NCI-H1105 (cell line): ENCODE measurements at places on chromosomes 6 and 20.

- no peak for DNase-seq
These were observed 115.8 kb upstream of the FLRT3 start for GRCh38 chr20:14453259-14453658.

DNA sequence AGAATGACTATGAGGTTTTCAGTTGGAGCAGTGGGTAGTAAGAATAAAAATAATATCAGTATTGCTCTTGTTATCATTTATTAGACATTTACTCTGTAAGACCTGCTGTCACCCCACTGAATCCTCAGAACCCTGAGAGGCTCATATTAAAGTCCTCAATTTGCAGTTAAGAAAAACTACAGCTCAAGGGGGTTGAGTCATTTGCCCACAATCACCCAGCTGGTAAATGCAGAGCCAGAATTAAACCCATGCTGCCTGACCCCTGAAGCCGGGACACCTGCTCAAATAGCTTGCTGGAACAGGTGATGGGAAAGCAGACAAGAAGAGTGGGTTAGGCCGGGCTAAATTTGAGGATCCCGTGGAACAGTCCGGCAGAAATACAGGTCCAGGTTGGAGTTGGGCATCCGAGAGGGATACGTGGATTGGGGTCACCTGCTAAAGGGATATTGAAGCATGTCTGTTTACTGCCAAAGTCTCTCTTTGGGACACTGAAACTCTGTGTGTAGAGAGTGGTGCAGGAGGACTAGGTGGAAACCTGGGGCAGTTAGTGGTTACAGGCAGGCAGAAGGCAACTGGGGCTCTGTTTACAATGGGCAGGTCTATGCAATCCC is 344.1 kb downstream of the CDC5L start:
- no peak for DNase-seq

DNA sequence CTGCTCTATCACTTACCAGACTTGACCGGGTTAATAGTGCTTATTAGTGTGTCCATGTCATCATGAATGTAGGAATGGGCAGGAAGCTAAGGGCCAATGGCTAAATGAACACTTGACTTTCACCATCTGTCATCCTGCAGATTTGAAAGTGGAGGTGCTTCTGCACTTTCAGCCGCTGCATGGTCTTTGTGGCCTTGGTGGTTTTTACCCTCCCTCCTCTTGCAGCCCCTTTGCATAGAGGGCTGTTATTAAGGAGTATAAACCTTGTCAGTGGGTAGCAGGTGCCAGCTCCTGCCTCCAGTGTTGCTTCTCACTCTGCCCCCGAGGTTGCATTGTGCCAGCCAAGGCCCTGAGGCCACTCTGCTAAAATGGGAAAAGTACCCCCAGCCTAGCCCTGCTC is 122.2 kb upstream of the TNFAIP3 start:
- no peak for DNase-seq

DNA sequence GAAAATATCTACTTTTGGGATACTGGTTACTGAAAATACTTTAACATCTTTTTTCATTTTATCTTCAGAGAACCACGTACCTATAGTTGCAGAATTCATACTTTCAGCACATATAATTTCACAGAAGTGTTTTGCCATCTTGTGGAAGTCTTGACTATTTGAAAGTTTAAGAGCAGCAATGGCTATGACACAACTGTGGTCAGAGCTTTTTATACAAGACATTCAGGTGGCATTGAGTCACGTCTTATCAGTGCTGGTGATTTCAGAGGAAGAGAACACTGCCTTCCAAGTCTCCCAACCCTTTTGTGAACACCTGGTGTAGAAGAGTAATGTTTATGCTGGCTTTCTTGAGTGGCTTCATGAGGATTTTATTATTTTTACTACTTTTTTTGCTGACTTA is 171.6 kb downstream of the ARID1B start:
- DNase-seq, result no peak

- DNase-seq, result no peak
These were observed 78.5 kb upstream of the FRMD1 start for GRCh38 chr6:168157272-168158212.

DNA sequence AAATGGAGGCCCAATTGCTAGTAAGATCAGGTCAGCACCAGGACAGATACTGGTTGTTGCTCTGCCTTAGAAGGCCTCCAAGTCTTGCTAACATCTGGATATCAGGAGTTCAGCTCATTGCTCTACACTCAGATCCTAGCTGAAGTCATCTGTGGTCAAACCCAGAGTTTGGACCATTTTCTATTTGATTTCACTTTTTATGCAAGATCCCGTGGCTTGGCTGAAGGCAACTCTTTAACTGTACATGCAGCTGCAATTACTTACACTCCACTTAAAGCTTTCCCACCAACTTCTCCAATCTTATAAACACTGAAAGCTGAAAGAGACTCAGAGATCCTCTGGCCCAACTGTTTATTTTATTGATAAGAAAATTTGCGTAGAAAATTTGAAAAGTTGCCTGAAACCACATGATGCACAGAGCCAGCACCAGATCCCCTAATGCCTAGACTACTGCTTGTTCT is 2.7 kb downstream of the SLC17A2 start:
- no peak for DNase-seq

GRCh38 chr20:46108435-46108841 is 9.7 kb upstream of the CD40 start:
- no peak for DNase-seq

DNA sequence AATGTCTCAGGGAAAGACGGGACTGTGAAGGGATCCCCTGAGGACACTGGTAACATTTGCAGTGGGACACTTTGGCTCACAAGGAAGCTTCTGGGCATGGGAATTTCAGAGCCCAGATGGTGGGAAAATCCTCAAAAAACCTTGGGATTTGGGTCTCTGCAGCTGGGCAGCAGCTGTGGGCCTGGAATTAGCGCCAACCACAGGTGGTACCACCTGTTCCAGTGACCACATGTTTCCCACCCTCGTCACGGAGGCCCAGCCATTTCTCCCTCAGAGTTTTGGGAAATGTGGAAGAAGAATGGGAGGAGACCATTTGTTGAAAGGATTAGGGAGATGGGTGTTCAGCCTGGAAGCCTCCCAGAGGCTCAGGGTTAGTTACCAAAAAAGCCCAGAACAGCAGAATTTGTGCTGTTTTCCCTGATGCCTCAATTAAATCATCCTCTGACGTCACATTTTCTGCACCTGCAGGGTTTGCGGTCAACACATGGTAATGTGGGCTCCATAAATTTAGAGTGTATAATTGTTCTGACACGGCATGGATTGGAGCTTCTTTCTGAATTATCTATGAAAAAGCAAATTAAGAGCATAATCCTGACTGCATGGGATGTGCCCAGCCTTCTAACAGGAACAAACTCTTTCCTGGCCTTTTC is 34.4 kb downstream of the EDN3 start:
- no peak for DNase-seq

DNA sequence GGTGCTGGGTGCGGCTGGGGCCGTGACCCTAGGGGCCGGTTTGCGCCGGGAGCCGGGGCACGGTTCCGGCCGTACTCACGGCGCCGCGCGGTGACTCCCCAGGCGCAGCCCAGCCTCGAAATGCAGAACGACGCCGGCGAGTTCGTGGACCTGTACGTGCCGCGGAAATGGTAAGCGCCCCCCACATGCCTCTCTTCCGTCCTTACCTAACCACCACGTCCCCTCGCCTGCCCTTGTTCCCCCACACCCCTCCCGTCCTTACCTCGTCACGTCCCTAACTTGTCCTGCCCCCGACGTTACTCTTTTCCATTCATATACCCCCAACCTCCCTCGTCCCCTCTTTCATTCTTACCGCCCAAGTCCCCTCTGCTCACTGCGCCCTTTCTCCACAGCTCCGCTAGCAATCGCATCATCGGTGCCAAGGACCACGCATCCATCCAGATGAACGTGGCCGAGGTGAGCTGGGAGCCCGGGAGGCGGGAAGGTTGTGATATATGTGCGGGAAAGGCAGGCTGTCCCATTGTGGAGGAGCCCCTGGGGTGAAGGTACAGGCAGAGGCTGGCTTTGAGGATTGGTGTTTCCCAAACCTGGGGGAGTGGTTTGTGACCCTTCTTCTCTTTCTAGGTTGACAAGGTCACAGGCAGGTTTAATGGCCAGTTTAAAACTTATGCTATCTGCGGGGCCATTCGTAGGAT is 463 bp downstream of the RPS21 start:
- no peak for DNase-seq

- peak; percentile 42 for DNase-seq
These were observed 20.8 kb upstream of the TRAF3IP2 start for GRCh38 chr6:111626441-111626840.

GRCh38 chr20:45771182-45771759 is 20.4 kb downstream of the WFDC3 start:
- peak; percentile 70 for DNase-seq

- no peak for DNase-seq
These were observed 13.8 kb downstream of the CFAP206 start for GRCh38 chr6:87421576-87421975.

DNA sequence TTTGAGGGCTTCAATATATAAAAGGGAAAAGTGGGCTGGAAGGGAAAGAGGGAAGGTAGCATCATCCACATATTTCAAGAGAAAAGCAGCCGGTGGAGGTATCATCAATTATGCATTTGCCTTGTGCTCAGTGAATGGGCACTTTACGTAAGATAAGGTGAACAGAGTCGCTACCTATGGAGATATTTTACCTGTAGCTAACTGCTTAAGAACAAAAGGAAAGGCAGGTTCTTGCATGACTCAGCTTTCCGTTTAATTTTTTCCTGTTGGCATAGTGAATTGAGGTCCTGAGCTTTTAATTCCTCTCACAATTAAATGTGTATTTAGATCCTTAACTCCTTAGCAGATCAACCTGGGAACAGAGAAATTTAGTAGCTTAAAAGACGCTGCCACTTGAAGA is 25.5 kb upstream of the PLCB4 start:
- no peak for DNase-seq

DNA sequence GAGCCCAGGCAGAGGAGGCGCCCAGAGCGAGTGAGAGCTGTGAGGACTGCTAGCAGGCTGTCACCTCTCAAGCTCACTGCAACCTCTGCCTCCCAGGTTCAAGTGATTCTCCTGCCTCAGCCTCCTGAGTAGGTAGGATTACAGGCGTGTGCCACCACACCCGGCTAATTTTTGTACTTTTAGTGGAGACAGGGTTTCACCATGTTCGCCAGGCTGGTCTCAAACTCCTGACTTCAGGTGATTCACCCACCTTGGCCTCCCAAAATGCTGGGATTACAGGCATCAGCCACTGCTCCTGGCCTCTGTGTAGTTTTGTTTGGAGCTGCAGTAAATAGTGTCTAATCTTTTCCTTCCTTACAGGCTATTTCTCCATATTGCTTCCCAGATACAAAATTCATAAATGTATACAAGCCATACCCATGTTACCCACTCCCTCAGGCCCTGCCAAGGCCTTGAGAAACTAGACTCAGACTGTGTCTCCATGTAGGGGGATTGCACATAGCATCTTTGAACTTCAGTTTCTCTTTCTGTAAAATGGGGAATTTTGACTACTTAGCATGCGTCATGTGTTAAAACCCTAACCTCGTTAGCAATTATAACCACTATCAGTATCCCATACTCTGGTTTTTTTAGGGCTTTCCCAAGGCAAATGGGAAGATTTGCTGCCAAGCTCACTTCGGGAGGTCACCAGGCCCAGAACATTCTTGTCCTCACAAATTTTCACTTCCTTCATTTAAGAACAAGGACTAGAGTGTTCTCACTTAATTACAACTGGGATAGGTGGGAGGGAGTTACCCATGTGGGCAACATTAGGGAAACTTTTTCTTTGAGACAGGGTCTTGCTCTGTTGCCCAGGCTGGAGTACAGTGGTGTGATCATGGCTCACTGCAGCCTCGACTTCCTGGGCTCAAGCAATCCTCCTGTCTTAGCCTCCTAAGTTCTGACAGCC is 67.3 kb upstream of the DDR1 start:
- DNase-seq, result no peak

DNA sequence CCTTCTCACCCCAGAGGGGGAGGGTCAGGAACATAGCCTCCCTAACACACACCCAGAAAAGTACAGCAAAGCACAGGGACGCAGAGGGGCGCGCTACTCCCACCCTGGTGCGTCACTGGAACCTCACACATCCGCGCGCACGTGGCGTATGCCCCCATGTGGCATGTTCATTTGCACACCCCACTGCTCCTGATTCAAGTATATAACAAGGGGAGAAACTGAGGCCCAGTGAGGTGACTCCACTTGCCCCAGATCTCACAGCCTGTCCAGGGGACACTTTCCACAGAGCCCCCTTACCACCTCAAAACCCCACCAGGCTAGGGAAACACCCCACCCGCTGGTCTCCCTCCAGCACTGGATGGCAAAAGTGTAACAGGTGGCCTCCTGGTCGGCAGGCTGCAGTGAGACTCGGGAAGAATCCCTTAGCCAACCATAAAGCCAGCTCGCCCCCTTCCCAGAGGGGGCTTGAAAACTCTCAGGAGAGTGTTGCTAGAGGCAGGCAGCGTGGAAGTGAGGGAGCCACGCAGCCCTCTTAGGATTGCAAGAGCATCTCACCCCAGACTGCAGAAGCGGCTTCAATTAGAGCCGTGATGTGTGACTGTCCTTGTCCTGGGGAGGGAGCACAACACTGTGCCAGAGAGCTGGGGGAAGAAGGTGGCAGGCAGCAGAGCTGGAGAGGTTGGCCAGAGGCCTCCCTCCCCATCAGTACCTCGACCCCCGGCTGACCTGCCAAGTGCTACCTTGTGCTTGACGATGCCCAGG is at the start of gene GRM4:
Gene GRM4, minus strand, starts transcription at position 67 of the 762 bp plus-strand sequence. CDS start 12,591 bp downstream, outside the sequence.
- DNase-seq, result no peak

- DNase-seq, result no peak
These were observed 326.7 kb upstream of the CNR1 start for GRCh38 chr6:88492824-88493223.

- no peak for DNase-seq
These were observed 217.8 kb downstream of the ANKRD60 start for GRCh38 chr20:58010666-58011065.

- no peak for DNase-seq
These were observed 112.7 kb upstream of the TNFAIP3 start for GRCh38 chr6:137754366-137754765.

GRCh38 chr6:78611886-78612480 is 255.4 kb upstream of the IRAK1BP1 start:
- no peak for DNase-seq

- DNase-seq, result no peak
These were observed 200.3 kb downstream of the HTR1B start for GRCh38 chr6:77263003-77263402.

GRCh38 chr6:139820210-139820609 is 445.8 kb upstream of the CITED2 start:
- no peak for DNase-seq

DNA sequence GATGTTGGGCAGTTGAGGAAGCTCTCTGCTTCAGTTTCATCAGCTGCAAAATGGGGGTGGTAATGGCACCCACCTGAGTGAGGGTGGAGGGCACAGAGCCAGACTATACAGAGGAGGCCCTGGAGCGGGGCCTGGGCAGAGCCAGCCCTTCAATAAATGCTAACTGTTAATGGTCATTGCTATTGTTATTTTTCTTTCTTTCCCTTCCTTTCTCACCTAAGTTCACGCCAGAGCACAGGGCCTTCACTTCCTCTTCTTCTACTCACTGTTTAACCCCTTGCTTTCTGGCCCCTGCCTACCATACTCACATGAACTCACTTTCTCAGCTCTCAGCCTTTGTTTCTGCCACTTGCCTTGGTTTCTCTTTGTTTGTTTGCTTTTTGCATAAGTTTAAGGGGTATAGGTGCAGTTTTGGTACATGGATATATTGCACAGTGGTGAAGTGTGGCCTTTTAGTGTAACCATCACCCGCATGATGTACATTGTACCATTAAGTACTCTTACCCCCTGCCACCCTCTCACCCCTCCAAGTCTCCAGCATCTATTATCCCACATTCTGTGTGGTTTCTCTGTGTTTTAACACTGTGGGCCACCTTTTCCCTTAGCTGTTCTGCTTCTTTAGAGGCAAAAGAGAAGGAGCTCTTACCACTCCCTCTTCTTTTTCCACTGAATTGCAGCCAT is 7.5 kb upstream of the RREB1 start:
- DNase-seq, result no peak
